ENCODE measurements at places on chromosomes 12 and 14.

DNA sequence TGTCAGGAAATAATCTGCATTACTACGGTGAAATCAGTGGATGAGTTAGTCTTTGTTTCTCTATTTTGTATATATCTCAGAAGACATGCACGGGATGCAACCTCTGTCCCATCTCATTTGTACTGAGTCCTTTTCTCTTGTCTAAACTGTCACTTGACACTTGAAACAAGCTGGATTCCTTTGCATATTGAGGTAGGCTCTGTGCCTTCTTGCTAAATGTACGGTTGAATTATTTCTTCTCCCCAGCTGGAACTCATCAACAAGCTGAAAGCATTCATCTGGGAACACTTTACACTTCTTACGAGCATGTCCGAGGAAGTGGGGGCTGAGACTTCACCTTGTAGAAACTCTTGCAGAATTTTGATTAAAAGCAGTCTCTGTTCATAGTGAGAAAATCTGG, 119.5 kb downstream of the VEZT start:
- DNase-seq, result no peak

GRCh38 chr14:99986396-99986795, 78.8 kb upstream of the EVL start:
- no peak for DNase-seq

GRCh38 chr12:47729233-47729632, 3.9 kb upstream of the ENDOU start:
- no peak for DNase-seq

GRCh38 chr14:80385336-80385735, 174.0 kb upstream of the DIO2 start:
- no peak for DNase-seq
